ENCODE measurements at places on chromosomes 6 and 20.

- H3K4me3 ChIP-seq: no peak overlapping the region
- no peak overlapping the region for H3K27ac ChIP-seq
- no peaks in the 10 kb centered on the region for H3K36me3 ChIP-seq
- no peak for DNase-seq
Measured at GRCh38 chr20:20808016-20808415, 95.6 kb upstream of the RALGAPA2 start.

- H3K27me3 ChIP-seq: no peaks in the 10 kb centered on the region
- no peak for DNase-seq
- H3K4me3 ChIP-seq: peak overlapping the region; percentile 82
Measured at GRCh38 chr20:23360531-23360930, 1.5 kb upstream of the GZF1 start.

DNA sequence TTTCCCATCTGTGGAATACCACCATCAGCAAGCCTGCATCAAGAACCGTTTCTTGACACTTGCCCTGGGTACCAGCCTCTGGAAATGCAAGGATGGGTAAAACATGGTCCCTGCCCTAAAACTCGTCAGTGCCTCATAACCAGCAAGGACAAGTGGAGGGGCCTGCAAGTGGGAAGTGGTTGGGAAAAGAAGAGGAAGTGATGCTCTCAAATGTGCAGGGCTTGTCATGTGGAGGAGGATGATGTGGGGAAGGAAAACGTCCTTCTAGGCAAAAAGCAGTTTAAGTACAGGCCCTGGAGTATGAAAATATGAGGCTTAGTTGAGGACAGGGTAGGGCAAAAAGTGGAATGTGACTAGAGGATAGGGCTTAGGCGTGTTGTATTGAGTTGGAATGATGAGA lies 19.0 kb downstream of the RREB1 start:
- no peak for DNase-seq
- peaks cover 12% of the 10 kb centered on the region for H3K36me3 ChIP-seq
- no peak overlapping the region for H3K4me3 ChIP-seq
- no peaks in the 10 kb centered on the region for H3K27me3 ChIP-seq
- no peak overlapping the region for H3K27ac ChIP-seq
- H3K4me1 ChIP-seq: peaks cover 26% of the 10 kb centered on the region

- H3K36me3 ChIP-seq: no peaks in the 10 kb centered on the region
- no peak overlapping the region for H3K27ac ChIP-seq
- DNase-seq: no peak
- H3K4me3 ChIP-seq: no peak overlapping the region
- H3K27me3 ChIP-seq: no peaks in the 10 kb centered on the region
- peaks cover 6% of the 10 kb centered on the region for H3K4me1 ChIP-seq
Measured at GRCh38 chr20:5146099-5146668, 19.4 kb downstream of the CDS2 start.

- no peak overlapping the region for H3K27ac ChIP-seq
- H3K27me3 ChIP-seq: no peaks in the 10 kb centered on the region
- no peak overlapping the region for H3K4me3 ChIP-seq
- no peaks in the 10 kb centered on the region for H3K4me1 ChIP-seq
- peaks cover 6% of the 10 kb centered on the region for H3K36me3 ChIP-seq
Measured at GRCh38 chr6:34981951-34982350, 92.9 kb downstream of the ANKS1A start.

DNA sequence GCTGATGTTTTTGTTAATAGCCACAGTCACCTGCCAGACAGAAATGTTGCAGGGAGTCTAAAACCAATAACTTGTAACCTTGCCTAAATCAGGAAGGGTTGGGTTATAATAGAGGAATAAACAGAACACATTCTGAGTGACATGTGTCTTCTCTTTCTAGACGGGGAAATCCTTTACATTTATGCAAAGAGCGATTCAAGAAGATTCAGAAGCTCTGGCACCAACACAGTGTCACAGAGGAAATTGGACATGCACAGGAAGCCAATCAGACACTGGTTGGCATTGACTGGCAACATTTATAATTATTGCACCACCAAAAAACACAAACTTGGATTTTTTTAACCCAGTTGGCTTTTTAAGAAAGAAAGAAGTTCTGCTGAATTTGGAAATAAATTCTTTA lies 31.5 kb downstream of the PRPH2 start:
- peaks cover 36% of the 10 kb centered on the region for H3K36me3 ChIP-seq
- no peaks in the 10 kb centered on the region for H3K4me1 ChIP-seq
- peak overlapping the region; percentile 6 for H3K27ac ChIP-seq
- DNase-seq: no peak

- DNase-seq: no peak
- peaks cover 2% of the 10 kb centered on the region for H3K4me1 ChIP-seq
- no peak overlapping the region for H3K27ac ChIP-seq
- no peaks in the 10 kb centered on the region for H3K27me3 ChIP-seq
- no peaks in the 10 kb centered on the region for H3K36me3 ChIP-seq
Measured at GRCh38 chr20:52945862-52946522, 26.2 kb upstream of the TSHZ2 start.

DNA sequence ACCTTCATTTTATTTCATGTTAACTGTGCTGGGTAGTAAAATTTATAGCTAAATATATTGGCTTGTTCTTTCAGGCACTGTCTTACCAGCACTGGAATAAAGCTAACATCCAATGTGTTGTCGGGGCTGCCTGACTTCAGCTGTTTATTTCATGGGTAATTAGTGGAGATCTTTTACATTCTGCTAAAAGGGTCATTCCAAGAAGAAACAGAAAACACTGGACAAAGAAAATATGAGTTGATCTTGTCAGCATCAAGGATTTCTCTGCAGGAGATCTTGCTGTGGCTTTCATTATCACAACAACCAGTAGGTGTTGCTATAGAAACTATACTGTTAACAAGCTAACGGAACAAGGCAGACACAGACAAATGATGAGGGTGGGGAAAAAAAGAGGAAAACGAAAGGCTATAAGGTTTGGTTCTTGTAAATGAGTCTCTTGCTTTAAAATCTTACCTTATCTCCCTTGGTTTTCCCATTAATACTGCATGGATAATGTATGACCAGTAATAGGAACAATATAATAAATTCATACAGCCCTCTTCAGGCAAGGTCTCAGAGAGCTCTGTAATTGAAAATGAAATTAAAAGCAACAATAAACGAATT lies 206.8 kb downstream of the SIM1 start:
- H3K4me1 ChIP-seq: peaks cover 2% of the 10 kb centered on the region
- H3K27me3 ChIP-seq: no peaks in the 10 kb centered on the region
- DNase-seq: no peak
- no peaks in the 10 kb centered on the region for H3K36me3 ChIP-seq
- no peak overlapping the region for H3K4me3 ChIP-seq
- H3K27ac ChIP-seq: no peak overlapping the region

DNA sequence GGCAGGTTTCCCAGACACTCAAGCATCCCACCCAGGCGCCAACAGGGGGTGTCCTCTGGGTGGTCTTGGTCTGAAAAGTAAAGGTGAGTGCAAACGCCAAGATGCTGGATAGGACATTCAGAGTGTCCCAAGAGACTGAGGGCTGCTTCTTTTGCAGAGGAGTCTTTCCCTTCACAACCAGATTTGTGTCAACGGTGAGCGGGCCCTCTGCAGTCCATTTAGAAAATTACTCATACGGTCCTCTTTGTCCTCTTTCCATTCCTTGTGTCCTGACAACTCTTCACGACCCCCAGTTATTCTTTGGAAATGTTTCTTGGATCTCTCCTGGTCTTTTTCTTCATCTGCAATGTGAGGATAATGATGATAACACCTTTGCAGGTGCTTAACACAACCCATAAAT lies 257.8 kb downstream of the CDC5L start:
- H3K36me3 ChIP-seq: no peaks in the 10 kb centered on the region
- no peaks in the 10 kb centered on the region for H3K4me1 ChIP-seq
- no peak overlapping the region for H3K4me3 ChIP-seq
- DNase-seq: no peak
- peaks cover 12% of the 10 kb centered on the region for H3K27me3 ChIP-seq

GRCh38 chr6:21710908-21711627 lies 117.5 kb downstream of the SOX4 start:
- H3K36me3 ChIP-seq: peaks cover 13% of the 10 kb centered on the region
- no peaks in the 10 kb centered on the region for H3K27me3 ChIP-seq
- DNase-seq: no peak
- H3K27ac ChIP-seq: peak overlapping the region; percentile 56

DNA sequence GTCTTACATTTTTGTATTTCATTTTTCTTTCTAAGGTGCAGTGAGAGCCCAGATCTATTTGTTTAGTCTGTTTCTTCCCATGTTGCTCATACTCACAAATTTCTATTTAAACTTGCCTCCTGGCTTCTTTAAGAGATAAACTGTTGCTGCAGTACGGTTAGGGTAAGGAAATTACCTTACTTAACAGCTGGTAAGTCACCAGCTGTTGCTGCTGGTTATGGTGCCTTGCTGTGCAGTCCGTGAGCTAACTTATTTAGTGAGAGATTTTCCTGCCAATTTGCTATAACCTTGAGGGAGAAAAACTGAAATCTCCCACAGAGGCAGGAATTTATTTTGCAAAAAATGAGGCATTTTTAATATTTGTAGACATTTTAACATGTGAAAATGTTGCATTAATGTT lies 261.0 kb downstream of the UST start:
- H3K4me1 ChIP-seq: peaks cover 1% of the 10 kb centered on the region
- H3K4me3 ChIP-seq: no peak overlapping the region
- H3K27me3 ChIP-seq: no peaks in the 10 kb centered on the region
- peaks cover 2% of the 10 kb centered on the region for H3K36me3 ChIP-seq
- DNase-seq: no peak

- no peak for DNase-seq
- no peaks in the 10 kb centered on the region for H3K27me3 ChIP-seq
- no peak overlapping the region for H3K4me3 ChIP-seq
- H3K4me1 ChIP-seq: no peaks in the 10 kb centered on the region
- peaks cover 42% of the 10 kb centered on the region for H3K36me3 ChIP-seq
- no peak overlapping the region for H3K27ac ChIP-seq
Measured at GRCh38 chr6:147382945-147383554, 125.4 kb upstream of the SAMD5 start.

DNA sequence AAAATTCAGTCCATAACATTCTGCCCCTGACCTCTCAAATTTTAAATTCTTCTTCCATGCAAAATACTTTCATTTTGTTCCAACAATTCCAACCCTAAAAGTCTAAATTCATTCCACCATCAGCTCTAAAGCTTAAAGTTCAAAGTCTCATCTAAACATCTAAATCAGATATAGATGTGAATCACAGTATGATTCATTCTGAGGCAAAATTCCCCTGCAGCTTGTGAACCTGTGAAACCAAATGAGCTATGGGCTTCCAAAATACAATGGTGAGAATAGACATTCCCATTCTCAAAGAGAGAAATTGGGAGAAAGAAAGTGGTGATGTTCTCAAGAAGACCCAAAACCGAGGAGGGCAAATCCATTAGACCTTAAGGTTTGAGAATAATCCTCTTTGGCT lies 309.8 kb downstream of the HIVEP2 start:
- no peak overlapping the region for H3K27ac ChIP-seq
- no peaks in the 10 kb centered on the region for H3K36me3 ChIP-seq
- no peaks in the 10 kb centered on the region for H3K27me3 ChIP-seq
- DNase-seq: no peak

DNA sequence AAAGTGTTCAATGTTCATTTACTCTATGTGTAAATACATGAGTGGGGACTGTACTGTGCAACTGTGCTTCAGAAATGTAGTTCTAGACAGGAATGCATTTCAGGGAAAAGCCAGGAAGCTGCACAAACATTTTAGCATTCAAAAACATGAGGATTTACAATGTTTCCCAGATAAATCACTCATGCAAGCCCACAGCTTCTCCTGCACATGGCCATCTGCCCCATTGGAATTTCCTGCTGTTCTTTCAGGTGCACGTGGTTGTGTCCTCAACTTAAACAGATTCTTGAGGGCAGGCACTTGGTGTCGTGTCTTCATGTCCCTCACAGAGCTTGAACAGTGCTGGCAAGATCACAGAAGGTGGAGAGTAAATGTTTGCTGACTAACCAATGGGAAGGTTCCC lies 101.5 kb downstream of the UNC5CL start:
- DNase-seq: no peak
- peaks cover 4% of the 10 kb centered on the region for H3K36me3 ChIP-seq
- peaks cover 16% of the 10 kb centered on the region for H3K4me1 ChIP-seq
- peaks cover 9% of the 10 kb centered on the region for H3K27me3 ChIP-seq
- H3K27ac ChIP-seq: no peak overlapping the region

- peaks cover 12% of the 10 kb centered on the region for H3K27me3 ChIP-seq
- peak overlapping the region; percentile 90 for H3K27ac ChIP-seq
- no peak for DNase-seq
Measured at GRCh38 chr20:58649288-58650180, 1.5 kb upstream of the STX16 start.

GRCh38 chr6:130827247-130828149 lies at the start of gene SMLR1:
Gene SMLR1, plus strand, starts transcription at chr6:130827406. Its CDS starts 8 bp downstream, at chr6:130827414.
- peaks cover 28% of the 10 kb centered on the region for H3K4me1 ChIP-seq
- peak within 1 kb of the TSS; percentile 6 for H3K4me3 ChIP-seq
- no peak for DNase-seq
- H3K36me3 ChIP-seq: peaks cover 2% of the 10 kb centered on the region

GRCh38 chr6:99378636-99379035 lies 15.4 kb downstream of the COQ3 start:
- DNase-seq: no peak
- H3K27ac ChIP-seq: no peak overlapping the region
- no peaks in the 10 kb centered on the region for H3K36me3 ChIP-seq

- no peak for DNase-seq
- H3K36me3 ChIP-seq: no peaks in the 10 kb centered on the region
- no peaks in the 10 kb centered on the region for H3K27me3 ChIP-seq
- no peak overlapping the region for H3K4me3 ChIP-seq
Measured at GRCh38 chr6:42427871-42428270, 23.9 kb downstream of the TRERF1 start.

GRCh38 chr6:151822252-151823111 lies 15.0 kb downstream of the ESR1 start:
- no peaks in the 10 kb centered on the region for H3K4me1 ChIP-seq
- no peak overlapping the region for H3K4me3 ChIP-seq
- H3K27me3 ChIP-seq: peaks cover 22% of the 10 kb centered on the region
- no peaks in the 10 kb centered on the region for H3K36me3 ChIP-seq

DNA sequence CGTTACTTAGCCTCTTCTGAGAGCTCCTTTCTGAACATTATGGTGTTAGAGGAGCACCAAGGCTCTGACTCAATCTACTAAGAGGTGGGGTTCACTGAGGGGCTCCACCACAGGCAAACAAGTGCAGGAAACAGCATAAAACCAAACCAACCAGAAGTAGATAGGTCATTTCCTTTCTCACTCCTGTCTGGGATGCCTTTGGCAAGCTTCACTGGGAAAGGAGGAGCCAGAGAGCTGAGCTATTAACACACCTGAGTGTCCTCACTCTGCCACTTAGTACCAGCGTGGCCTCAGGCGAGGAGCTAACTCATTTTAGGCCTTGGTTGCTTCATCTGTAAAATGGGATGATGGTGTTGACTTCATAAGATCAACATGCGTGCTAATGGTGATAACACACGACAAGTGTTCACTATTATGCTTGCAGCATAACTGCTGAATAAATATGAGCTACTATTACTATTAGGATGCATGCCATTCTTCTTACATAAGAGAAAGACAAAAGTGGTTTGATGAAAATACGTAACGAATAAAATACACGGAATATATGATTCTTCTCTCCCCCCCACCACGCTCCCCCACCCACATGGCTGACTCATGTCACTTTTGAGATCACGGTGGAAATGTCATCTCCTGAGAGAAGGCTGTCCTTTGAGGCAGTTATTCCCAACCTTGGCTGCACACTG lies 185.4 kb downstream of the BCAS1 start:
- H3K27me3 ChIP-seq: no peaks in the 10 kb centered on the region
- no peak for DNase-seq
- H3K36me3 ChIP-seq: no peaks in the 10 kb centered on the region
- no peaks in the 10 kb centered on the region for H3K4me1 ChIP-seq
- no peak overlapping the region for H3K4me3 ChIP-seq
- no peak overlapping the region for H3K27ac ChIP-seq

GRCh38 chr6:44966449-44967092 lies 361.6 kb upstream of the RUNX2 start:
- peaks cover 2% of the 10 kb centered on the region for H3K36me3 ChIP-seq
- H3K27me3 ChIP-seq: no peaks in the 10 kb centered on the region
- no peaks in the 10 kb centered on the region for H3K4me1 ChIP-seq
- H3K27ac ChIP-seq: no peak overlapping the region
